NCI-H187 treated with DMSO at 0.1 percent for 48 hours (cell line): ENCODE measurements at places on chromosomes 2 and 18.

DNA sequence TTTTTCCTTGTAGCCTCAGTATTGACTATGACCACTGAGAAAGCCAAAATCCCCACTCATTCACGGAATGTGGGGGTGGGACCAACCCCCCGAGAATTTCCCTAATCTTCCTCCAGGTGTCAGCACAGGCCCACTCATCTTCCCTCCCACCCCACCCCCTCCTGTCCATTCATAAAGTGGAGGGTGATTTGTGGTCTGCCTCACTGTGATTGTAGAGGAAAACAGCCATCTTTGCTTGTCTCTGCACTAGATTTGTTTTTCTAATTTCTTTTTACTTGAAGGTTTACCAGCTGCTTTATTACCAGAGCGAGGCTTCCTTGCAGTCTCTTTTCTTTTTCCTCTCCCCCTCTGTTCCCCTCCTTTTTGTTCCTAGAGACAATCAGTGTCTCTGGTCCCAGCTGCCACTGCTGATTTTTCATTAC is 171.8 kb downstream of the ICOS start:
- DNase-seq, result no peak

DNA sequence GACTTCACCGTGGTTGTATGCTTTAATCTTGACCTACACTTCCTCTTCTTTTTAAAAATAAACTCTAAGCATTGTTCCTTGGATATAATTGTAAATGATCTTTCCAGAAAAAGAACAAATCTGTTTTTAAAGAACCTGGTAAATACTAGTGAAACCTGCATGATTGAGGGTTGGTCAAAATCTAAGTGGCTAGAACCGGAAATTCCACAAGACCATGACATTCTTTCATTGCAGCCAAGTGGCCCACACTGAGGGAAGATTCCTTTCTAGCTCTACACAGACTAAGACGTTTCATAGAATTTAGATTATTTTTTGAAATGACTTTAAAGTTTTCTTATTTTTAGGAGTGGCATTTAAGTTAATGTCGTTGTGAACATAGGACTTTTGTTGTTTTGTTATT is 356.7 kb downstream of the NYAP2 start:
- no peak for DNase-seq

DNA sequence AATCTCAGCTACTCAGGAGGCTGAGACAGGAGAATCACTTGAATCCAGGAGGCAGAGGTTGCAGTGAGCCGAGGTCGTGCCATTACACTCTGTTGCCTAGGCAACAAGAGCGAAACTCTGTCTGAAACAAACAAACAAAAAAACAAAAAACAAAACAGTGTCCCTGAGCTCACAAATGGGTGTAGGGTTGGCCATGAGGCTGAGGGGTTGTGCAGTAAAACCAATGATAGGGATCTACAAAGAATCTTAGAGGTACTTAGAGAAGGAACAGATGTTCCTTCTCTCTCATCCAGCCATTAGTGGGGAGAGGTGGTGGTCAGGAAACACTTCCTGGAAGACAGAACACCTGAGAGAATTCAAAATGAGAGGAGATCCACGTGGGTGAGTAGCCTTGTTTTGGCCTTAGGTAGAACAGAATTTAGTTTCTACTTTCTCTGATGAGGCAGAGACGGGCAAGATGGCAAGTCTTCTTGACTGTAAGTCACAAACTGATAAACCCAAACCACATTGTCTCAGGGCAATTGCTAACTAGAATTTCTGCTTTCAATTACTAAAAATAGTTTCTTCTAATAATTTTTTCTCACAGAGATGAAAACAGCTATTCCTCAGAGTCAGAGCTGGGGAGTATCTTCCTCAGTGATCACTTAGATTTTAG is 61.5 kb upstream of the PPM1B start:
- DNase-seq, result no peak

DNA sequence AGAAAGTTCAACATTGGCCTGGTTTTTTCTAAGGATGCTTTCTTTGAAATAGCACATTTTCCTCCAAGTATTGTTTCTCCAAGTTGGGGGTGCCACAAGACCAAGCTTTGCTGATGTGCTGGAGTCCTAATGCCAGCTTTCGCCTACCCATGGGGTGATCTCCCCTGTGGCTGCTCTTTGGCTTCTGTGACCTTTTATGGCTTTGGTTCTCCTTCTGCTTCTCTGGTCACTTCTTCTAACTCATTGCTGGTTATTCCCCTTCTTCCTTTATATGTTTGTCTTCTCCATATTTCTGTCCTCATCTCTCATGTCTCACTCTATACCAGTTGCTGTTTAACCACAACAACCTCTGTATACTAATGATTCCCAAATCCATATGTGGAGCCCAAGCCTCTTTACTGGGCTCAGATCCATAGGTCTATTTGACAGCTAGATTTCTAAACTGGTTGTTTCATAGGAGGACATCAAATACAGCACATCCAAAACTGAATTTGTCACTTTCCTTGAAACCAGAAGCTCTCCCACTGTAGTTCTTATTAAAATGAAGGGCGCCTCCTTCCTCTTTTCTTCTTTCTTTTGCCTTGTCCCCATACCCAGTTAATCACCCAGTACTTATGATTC is 23.1 kb downstream of the APOB start:
- no peak for DNase-seq

DNA sequence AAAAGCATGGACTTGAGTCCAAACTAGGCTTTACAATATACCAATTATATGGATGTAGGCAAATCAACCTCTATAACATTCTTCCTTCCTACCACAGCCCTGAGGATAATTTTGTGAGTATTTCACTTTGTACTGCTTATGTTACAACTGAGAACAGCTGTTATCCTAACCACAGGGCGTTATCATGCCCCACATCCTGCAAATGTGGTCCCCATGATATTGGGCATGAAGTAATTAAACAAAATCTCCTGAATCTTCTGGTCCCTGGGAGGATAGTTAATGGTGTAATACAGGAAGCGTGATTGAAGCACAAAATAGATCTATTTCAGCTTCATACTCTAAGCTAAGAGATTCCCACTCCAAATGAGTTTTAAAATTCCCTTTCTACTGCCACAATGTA is 223.6 kb downstream of the CDH20 start:
- no peak for DNase-seq

DNA sequence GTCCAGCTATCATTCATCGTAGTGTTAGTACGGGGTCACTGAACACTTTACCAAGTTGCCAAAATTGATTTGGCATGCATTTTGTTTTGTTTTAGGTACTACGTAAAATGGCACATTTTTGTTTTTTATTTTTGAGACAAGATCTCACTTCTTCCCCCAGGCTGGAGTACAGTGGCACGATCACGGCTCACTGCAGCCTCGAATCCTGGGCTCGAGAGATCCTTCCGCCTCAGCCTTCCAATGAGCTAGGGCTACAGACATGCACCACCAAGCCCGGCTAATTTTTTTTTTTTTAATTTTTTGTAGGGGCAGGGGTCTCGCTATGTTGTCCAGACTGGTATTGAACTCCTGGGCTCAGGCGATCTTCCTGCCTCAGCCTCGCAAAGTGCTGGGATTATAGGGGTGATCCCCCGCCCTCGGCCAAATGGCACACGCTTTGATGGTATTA is 786 bp downstream of the TAF1B start:
- no peak for DNase-seq

DNA sequence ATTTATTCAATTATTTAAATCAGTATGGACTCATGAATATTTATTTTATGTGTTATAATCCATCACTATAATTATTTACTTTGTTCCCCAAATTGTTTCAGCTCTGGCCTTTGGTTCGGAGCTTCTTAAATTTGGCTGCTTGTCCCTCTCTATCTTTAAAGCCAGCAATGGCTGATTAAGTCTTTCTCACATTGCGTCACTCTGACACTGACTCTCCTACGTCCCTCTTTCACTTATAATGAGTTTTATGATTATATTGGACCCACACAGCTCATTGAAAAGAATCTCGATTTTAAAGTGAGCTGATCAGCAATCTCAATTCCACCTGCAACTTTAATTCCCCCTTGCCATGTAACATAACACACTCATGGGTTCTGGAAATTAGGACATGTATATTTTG is 185.2 kb upstream of the SLC39A10 start:
- no peak for DNase-seq

DNA sequence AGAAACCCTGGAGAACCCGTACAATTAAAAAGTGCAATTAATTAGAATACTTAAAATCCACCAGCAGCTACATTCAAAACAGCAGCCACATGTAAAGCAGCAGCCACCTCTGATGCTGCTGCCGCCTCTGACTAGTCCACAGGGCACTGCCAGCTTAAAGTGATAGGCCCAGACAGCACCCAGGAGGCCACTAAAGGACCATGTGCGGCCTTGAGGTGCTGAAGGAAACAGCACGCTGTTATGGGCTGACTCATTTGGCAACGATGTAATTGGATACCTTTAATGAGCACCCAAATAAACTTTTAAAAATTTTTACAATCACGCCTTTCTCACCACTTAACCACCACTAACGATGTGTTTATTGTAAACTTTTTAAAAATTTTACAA is 209.3 kb upstream of the NCKAP5 start:
- no peak for DNase-seq

DNA sequence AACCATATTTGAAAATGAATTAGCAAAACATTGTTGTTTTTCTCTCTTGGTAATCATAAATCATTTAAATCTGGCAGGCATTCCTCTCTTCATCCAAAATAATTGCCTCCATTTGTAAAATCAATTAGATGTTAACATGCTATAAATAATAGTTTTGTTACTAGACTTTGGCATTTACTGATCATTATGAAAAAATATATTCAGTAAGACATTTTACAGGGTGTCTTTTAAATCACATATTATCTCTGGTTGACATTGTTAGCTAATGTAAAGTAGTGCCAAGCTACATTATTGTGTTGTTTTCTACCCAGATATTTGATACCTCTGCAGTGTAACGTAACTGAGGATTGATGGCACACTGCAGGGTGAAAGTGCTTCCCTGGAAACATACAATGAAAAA is 31.8 kb upstream of the DLX1 start:
- no peak for DNase-seq

DNA sequence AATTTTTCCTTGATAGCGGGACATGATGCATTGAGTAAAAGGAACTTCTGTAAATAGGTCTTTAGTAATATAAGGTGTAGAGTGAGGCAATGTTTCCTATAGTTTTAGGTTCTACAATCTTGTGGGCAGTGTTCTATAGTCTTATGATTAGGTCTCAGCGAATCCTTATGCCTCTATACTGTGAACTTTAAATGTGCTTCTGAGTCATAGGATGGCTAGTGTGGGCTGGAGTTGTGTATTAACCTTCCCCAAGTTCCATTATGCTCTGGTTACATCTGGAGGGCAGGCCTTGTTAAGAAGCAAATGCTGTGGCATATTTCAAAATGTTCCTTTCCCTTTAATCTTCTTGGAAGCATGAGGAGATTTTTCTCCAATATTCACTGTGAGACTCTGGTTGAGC is 73.5 kb downstream of the ROCK2 start:
- DNase-seq, result no peak

- no peak for DNase-seq
Measured at GRCh38 chr2:33530690-33531548, 54.5 kb downstream of the RASGRP3 start.

DNA sequence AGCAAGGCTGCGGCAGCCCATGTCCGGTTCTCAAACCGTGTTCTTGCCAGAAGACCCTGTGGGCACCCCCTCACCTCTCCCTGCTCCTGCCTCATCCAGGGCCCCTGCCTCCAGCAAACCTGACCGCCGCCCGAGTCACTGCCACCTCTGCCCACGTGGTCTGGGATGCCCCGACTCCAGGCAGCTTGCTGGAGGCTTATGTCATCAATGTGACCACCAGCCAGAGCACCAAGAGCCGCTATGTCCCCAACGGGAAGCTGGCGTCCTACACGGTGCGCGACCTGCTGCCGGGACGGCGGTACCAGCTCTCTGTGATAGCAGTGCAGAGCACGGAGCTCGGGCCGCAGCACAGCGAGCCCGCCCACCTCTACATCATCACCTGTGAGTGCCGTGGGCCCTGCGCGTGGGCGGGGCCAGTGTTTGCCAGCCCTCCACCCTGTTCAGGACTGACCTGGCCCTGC is 32.2 kb downstream of the MTERF4 start:
- DNase-seq, result no peak

GRCh38 chr2:155815851-155816250 is 516.7 kb downstream of the NR4A2 start:
- no peak for DNase-seq

DNA sequence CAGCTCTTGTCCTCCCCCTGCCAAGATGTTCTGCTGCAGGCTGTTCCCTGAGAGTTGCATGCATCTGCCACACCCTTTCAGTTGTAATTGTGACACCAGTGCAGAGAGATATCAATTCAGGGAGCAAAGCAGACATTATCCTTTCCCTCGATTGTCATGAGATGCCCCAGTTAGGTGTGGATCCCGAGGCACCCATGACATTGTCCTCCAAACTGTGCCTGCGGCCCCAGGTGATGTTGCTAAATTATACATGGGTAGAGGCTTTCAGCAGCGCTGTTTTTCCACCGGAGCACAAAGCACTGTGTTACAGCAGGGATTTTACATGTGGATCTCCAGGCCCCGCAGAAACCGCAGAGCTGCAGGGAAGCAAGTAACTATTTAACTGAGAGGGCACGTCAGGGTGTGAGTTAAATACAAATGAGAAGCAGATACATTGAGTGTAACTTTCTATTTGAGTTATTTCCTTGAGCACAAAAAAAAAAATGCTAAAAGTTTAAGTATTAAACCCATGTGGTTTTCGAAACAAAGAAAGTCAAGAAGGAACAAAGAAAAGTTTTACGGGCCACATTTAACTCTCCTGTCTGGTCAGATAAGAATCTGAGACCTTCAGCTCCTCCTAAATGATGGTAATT is 90.3 kb upstream of the BCL2L11 start:
- no peak for DNase-seq

DNA sequence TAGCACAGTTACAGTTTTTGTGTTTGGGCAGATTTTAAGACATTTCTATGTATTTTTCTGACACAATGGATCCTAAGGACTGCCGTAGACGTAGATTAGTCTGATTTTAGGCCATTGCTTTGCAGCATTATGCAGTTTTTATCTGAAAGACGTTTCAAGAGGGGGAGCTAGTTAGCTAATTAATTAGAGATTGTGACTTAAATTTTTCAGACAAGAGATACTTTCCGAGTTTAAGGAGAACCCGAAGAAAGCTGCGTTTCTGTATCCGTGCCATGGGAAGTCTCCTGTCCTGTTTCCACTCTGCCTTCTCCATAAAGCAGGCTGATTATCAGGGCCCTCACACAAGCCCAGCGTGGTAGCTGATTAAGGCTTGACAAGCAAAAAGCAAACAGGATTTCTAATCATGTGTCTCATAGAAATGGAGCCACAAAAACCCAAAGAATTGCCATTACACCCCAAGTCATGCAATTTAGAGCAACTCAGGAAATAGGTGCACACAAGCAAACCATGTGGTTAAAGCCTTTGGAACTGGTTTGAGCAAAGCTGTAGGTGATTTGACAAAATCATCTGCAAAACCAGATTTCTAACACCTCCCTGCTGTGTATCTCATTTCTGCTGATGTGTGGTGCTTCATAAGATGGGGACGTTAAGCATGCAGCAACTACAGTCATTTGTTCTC is 808.1 kb downstream of the RNF144A start:
- no peak for DNase-seq

DNA sequence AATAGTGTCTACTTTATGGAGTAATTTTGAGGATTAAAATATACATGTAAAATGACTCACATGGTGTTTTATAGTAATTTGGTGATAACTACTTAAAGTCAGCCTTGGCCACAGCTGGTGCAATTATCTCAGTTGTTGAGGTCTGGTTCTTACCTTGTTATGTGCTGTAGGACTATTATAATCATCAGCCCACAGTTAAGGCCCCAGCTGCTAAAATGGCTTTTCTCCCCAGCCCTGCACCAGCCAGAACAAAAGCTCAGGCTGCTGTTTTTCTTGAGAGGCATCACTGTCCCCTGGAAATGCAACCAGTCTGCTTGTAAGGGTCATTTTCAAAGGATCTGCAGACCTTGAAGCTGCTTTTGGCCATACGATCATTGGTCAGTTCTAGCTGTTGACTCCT is 283.3 kb upstream of the THUMPD2 start:
- DNase-seq, result no peak
